ENCODE measurements at places on chromosomes 16 and 17. TPM values are rescaled to one million over a fixed set of nuclear protein-coding genes. Genes with fewer than 3 reads are reported as not detected.
A peak's percentile ranks its signal among the peaks of the same experiment; 100 is the strongest.

Gene PHKB
- 14.6 TPM for total RNA-seq

Gene GRAPL
- not detected for total RNA-seq

Gene KRT33B
- total RNA-seq = not detected

Gene DBNDD1
- total RNA-seq = 2.7 TPM

Gene OR4D1
- not detected for total RNA-seq

Gene ERCC4
- total RNA-seq = 6.2 TPM

Gene CA5A
- not detected for total RNA-seq

Gene EPOP
- total RNA-seq = 2.1 TPM

Gene KRTAP4-1
- not detected for total RNA-seq

Gene MAPT
- 0.32 TPM for total RNA-seq

Gene CPHXL2
- total RNA-seq = not detected

DNA sequence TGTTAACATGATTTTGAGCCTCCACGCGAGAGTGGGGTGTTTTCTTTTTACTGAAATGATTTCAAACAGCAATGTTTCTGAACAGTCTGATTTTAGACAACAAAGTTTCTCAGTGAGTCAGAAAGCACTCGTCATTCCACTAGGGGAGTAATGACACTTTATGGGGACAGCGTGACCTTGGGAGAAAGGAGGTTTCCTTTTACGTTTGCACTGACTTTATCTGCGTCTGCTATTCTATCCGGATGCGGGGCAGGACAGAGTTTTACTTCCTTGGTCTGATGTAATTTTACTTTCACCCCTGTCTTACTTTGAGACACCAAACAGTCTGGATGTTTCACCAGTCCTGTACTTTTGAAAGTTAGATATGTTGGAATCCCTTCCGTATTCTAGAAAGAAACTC lies 20.7 kb downstream of the SLC47A1 start:
- H3K36me3 ChIP-seq = no peaks in the 10 kb centered on the region
- H3K4me1 ChIP-seq = peaks cover 8% of the 10 kb centered on the region
- H3K4me3 ChIP-seq = no peak overlapping the region
- no peaks in the 10 kb centered on the region for H3K27me3 ChIP-seq
- no peak for DNase-seq
- H3K27ac ChIP-seq = peak overlapping the region; percentile 71

- H3K27ac ChIP-seq = no peak overlapping the region
- H3K4me1 ChIP-seq = no peaks in the 10 kb centered on the region
- H3K4me3 ChIP-seq = no peak overlapping the region
- no peaks in the 10 kb centered on the region for H3K36me3 ChIP-seq
- no peak for DNase-seq
- H3K27me3 ChIP-seq = no peaks in the 10 kb centered on the region
These were observed 351.0 kb upstream of the SOX9 start for GRCh38 chr17:71769850-71770249.

- H3K36me3 ChIP-seq = no peaks in the 10 kb centered on the region
- DNase-seq = no peak
- no peak overlapping the region for H3K27ac ChIP-seq
- H3K27me3 ChIP-seq = no peaks in the 10 kb centered on the region
- no peak overlapping the region for H3K4me3 ChIP-seq
These were observed 349.6 kb downstream of the HAPSTR1 start for GRCh38 chr16:9441012-9441411.

DNA sequence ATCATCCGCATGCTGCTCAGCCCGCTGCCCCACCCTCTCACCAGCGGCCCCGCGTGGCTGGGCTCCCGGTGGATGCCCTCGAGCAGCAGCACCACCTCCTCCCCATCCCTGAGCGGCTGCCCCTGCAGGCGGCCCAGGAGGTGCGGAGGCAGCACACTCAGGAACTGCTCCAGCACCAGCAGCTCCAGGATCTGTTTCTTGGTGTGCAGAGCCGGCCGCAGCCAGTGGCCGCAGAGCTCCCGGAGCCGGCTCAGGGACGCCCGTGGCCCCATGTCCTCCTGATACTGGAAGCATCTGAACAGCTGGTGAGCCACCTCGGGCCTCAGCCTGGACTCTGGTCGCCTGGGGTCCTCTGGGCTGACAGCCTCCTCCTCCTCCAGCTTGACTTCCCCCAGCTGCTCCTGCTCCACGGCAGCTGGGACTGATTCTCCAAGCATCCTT lies 6.6 kb downstream of the ZSCAN10 start:
- H3K4me1 ChIP-seq = no peaks in the 10 kb centered on the region
- DNase-seq = no peak
- no peak overlapping the region for H3K4me3 ChIP-seq
- no peaks in the 10 kb centered on the region for H3K27me3 ChIP-seq

- H3K27ac ChIP-seq = no peak overlapping the region
- H3K36me3 ChIP-seq = no peaks in the 10 kb centered on the region
- DNase-seq = no peak
- no peaks in the 10 kb centered on the region for H3K27me3 ChIP-seq
- H3K4me1 ChIP-seq = no peaks in the 10 kb centered on the region
These were observed 126.5 kb downstream of the WWOX start for GRCh38 chr16:78225919-78226318.

GRCh38 chr17:65559461-65559803 lies 2.0 kb downstream of the AXIN2 start:
- H3K4me1 ChIP-seq = peaks cover 5% of the 10 kb centered on the region
- DNase-seq = no peak
- no peaks in the 10 kb centered on the region for H3K27me3 ChIP-seq
- peak overlapping the region; percentile 90 for H3K27ac ChIP-seq
- H3K4me3 ChIP-seq = no peak overlapping the region
- peaks cover 4% of the 10 kb centered on the region for H3K36me3 ChIP-seq

DNA sequence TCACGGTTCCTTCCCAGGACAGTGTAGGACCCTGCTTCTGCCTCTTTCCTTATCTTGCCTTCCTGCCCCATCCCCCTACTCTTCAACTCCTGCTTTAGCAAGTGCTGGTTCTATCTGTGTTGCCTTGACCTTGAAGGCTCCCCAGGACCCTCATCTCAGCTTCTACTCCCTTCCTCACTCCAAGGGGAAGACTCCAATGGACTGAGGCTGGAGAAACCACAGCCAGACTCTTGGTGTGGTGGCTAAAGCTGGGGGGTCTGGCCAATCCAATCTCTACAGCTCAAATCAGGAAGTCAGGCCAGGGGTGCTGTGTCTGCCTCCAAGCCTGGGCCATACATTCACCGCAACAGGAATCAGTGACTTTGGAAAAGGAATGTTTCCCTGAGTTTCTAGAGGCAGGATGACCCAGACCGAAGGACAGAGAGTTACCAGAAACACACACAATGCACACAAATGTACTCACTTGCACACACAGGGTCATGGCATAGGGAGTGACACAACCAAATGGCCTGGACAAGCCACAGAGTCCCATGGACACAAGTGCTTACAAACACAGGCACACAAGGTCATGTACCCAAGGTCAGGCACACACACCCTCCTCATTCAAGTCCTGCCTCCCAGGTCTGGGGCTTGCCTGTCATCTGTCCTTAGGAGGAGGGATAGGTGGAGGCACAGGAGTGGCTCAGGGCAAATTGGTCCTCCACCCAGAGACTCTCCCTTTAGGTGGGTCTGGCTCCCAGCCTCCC lies 1.7 kb upstream of the HSD11B2 start:
- H3K36me3 ChIP-seq = no peaks in the 10 kb centered on the region
- peaks cover 12% of the 10 kb centered on the region for H3K4me1 ChIP-seq
- H3K27ac ChIP-seq = no peak overlapping the region
- DNase-seq = no peak
- H3K4me3 ChIP-seq = no peak overlapping the region

DNA sequence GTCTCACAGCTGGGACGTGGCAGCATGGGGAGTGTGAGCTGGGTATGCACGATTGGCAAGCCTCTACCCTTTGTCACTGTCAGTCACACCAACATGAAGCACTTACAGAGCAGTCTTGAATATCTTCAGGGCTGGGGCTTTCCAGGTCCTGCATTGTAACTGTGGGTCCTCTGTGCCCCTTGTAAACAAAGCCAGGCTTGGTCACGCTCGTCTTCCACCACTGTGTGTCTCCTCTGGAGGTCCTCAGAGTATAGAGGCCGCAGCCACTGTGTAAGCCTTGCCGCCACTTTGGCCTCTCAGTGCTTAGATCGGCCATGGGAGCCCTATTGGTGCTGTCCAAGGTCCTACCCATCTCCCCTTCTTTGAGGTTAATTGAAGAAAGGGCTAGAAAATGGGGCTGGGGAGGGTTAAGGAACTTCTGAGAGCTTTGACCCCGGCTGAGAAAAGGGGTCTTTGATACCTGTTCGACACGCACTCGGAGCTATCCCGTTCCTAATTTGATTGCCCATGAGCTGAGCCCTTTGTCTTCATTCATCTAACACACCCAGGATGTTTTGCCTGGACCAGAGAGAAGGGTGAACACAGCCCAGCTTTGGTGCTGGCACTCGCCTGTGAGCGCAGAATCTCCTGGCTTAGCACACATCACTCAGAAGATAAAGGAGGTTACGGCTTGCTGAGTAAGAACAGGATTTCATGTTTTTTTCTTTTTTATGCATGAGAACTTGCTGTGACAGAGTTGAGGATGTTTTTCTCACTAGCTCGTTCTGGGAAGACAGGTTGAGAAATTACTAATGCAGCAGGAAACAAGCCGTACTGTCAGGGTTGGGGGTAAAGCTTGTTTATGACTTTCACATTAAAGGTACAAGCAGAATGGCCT lies 267.9 kb downstream of the CPPED1 start:
- H3K4me3 ChIP-seq = no peak overlapping the region
- DNase-seq = no peak
- no peaks in the 10 kb centered on the region for H3K27me3 ChIP-seq
- H3K36me3 ChIP-seq = no peaks in the 10 kb centered on the region

- H3K36me3 ChIP-seq = no peaks in the 10 kb centered on the region
- no peak overlapping the region for H3K27ac ChIP-seq
- DNase-seq = no peak
- H3K27me3 ChIP-seq = no peaks in the 10 kb centered on the region
- H3K4me3 ChIP-seq = no peak overlapping the region
- H3K4me1 ChIP-seq = peaks cover 26% of the 10 kb centered on the region
These were observed 1.8 kb downstream of the HMOX2 start for GRCh38 chr16:4477966-4478365.

GRCh38 chr16:88760424-88761142 lies 24.4 kb downstream of the PIEZO1 start:
- DNase-seq = no peak
- no peaks in the 10 kb centered on the region for H3K4me1 ChIP-seq
- no peak overlapping the region for H3K27ac ChIP-seq
- peaks cover 5% of the 10 kb centered on the region for H3K36me3 ChIP-seq
- no peak overlapping the region for H3K4me3 ChIP-seq
- H3K27me3 ChIP-seq = no peaks in the 10 kb centered on the region

DNA sequence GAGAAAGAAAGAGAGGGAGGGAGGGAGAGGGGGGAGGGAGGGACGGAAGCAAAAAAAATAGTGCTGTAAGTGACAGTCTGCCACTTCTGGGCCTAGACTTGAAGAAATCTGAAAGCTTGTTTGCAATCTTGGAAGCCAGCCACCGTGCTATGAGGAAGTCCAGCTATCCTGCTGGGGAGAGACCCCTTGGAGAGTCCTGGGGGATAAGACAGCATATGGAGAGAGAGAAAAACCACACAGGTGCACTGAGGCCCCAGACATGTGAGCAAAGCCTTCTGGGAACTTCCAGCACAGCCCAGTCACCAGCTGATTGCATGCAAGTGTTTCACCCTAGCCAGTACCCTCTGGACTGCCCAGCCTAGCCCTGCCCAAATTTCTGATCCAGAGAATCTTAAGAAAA lies 12.6 kb upstream of the ALOX12B start:
- H3K27me3 ChIP-seq = no peaks in the 10 kb centered on the region
- no peaks in the 10 kb centered on the region for H3K36me3 ChIP-seq
- no peaks in the 10 kb centered on the region for H3K4me1 ChIP-seq
- no peak overlapping the region for H3K27ac ChIP-seq
- DNase-seq = no peak

GRCh38 chr17:9661027-9661426 lies 15.7 kb downstream of the USP43 start:
- H3K4me3 ChIP-seq = no peak overlapping the region
- no peak overlapping the region for H3K27ac ChIP-seq
- no peaks in the 10 kb centered on the region for H3K36me3 ChIP-seq
- H3K4me1 ChIP-seq = no peaks in the 10 kb centered on the region
- no peak for DNase-seq

DNA sequence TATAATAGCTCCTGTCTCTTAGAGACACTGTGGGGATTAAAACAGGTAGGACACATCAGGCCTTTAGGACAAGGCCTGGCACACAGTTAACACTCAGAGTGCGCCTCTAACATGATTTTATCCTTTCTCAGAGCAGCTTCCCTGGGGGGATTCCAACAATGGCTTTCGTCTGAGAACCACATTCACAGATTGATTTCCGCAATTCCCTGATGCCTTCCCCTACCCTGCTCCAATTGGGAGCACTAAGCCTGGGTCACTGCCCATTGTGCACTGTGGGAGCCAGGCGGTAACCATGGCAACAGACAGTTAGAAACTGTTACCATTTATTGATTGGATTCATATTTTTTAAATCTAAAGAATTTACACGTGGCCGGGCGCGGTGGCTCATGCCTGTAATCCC lies 5.9 kb upstream of the ALKBH5 start:
- H3K27ac ChIP-seq = no peak overlapping the region
- H3K4me3 ChIP-seq = no peak overlapping the region
- H3K4me1 ChIP-seq = peaks cover 7% of the 10 kb centered on the region
- no peaks in the 10 kb centered on the region for H3K36me3 ChIP-seq
- no peak for DNase-seq
- H3K27me3 ChIP-seq = no peaks in the 10 kb centered on the region

- no peak for DNase-seq
- H3K36me3 ChIP-seq = peaks cover 3% of the 10 kb centered on the region
These were observed 50.5 kb downstream of the MYO18A start for GRCh38 chr17:29129731-29130130.

- no peaks in the 10 kb centered on the region for H3K36me3 ChIP-seq
- peak within 1 kb of the TSS; percentile 45 for H3K4me3 ChIP-seq
- no peak for DNase-seq
These were observed at the start of gene IL32 for GRCh38 chr16:3065069-3065741. IL32 (plus strand) TSS chr16:3065640; CDS start chr16:3065812, 172 bp downstream.

DNA sequence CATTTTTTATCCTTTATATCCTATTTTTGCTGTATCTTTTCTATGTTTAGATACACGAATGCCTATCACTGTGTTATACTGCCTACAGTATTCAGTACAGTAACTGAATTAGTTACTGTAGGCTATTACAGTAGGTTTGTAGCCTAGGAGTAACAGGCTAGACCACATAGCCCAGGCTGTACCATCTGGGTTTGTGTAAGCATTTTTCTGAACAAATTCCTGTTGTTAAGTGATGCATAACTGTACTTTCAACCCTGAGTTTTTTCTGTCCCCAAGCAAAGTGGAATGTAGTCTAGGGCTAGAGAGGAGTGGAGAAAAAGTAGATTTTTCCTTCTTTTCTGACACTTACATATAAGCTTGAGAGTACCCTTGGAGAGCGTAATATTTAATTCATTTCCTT lies 282.1 kb downstream of the HS3ST3B1 start:
- H3K27me3 ChIP-seq = no peaks in the 10 kb centered on the region
- no peak overlapping the region for H3K4me3 ChIP-seq
- DNase-seq = no peak

- no peaks in the 10 kb centered on the region for H3K27me3 ChIP-seq
- H3K27ac ChIP-seq = peak overlapping the region; percentile 90
- H3K4me3 ChIP-seq = peak overlapping the region; percentile 74
These were observed 30.9 kb downstream of the FAM222B start for GRCh38 chr17:28811651-28812090.

Data from ascending aorta (tissue), 2 donors.